COR-L47 (cell line): ENCODE measurements at places on chromosomes 11 and 22.

GRCh38 chr11:117315285-117316196 is 515 bp downstream of the BACE1 start:
- DNase-seq: no peak

GRCh38 chr11:16406226-16406625 is 49.9 kb upstream of the SOX6 start:
- no peak for DNase-seq

- no peak for DNase-seq
These were observed 12.1 kb upstream of the LRRC32 start for GRCh38 chr11:76682684-76683083.

DNA sequence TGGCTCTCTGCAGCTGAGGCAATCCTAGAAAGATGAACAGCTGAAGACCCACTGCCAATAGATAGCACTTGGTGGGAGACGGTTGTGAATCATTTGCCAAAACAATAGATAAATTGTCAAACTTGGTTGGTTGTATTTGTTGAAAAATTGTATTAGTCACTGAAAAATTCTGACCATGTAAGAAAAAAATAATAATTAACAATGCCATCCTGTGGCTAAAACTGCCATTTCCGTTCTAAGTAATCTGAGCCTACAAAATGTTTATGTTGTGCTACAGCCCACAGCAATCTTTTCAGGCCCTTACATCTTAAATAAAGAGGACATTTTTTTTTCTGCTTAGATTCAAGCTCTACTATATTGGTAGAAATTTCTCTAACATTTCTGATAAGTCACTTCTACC is 103.2 kb upstream of the ANO3 start:
- DNase-seq: no peak

- no peak for DNase-seq
These were observed 298.8 kb downstream of the SWAP70 start for GRCh38 chr11:9962722-9963121.

GRCh38 chr11:66335531-66336233 is 552 bp downstream of the RIN1 start:
- no peak for DNase-seq

- DNase-seq: no peak
These were observed 785 bp downstream of the WT1 start for GRCh38 chr11:32434356-32435151.

- no peak for DNase-seq
These were observed 4.4 kb downstream of the DCPS start for GRCh38 chr11:126308271-126308671.

DNA sequence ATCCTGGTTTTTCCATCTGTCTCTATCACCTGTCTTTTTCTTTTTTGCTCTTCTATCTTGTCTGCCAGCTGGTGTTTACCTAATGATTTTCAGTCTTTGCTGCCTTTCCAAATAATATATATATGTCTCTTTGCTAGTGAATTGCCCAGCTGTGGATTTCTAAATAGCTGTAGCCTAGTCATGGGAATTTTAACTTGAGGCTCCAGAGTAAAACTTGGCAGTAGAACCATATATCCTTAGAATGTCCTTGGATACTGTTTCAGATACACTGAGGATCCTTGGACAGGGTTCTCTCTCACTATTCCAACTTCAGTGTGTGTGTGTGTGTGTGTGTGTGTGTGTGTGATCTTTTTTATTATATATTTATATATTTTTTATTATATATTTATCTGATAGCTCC is 2285.3 kb downstream of the LRRC4C start:
- no peak for DNase-seq

GRCh38 chr22:42357634-42358296 is 74.4 kb downstream of the NFAM1 start:
- no peak for DNase-seq

GRCh38 chr11:69080257-69080995 is 31.7 kb downstream of the TPCN2 start:
- no peak for DNase-seq

- DNase-seq: no peak
These were observed 20.9 kb upstream of the MPPED1 start for GRCh38 chr22:43390872-43391271.

GRCh38 chr22:17514084-17514483 is 49.2 kb upstream of the SLC25A18 start:
- no peak for DNase-seq

- DNase-seq: no peak
These were observed 49.8 kb downstream of the BMAL1 start for GRCh38 chr11:13327421-13327820.

DNA sequence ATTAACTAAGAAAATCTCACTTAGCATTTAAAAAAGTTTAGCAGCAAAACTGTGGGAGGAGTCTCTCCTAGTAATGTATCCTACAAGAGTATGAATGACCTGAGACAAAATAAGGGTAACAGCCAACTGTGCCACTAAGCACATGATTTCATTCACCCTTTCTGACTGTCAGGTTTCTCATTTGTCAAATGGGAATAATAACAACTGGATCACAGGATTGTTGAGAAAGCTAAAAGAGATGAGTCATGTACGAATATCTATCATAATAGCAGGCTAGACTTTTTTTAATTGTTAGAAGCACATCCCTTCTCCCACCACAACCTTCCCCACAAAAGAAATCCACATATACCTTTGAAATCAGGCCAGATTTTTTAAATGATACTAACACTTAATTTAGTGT is 39.5 kb downstream of the MTMR2 start:
- DNase-seq: no peak

DNA sequence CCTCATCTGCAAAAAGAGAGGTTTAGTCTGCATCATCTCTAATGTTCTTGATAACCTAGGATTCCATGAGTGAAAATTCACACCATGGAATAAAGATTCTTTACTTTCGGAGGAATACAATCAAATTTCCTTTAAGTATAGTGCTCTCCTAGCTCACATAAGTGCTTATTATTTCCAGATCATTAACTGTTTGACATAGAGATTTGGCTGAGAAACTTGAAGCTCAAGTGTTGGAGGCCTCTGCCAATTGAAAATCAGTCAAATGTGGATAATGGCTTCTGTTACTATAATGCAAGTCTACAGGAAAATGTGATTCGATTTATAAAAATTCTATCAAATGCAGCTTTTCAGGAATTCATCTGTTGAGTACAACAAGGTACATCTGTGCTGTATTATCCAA is 144.6 kb downstream of the KIF18A start:
- DNase-seq: peak; percentile 11

DNA sequence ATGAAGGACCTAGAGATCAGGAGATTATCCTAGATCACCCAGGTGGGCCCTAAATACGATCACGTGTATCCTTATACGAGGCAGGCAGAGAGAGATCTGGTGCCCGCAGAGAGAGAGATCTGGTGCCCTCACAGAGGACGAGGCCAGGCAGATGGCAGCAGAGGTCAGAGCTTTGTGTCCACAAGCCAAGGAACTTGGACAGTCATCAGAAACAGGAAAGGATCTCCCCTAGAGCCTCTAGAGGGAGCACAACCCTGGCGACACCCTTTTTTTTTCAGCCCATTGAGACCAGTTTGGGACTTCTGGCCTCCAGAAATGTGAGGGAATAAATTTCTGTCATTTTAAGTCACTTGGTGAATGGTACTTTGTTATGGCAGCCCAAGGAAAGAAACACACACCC is 25.5 kb upstream of the TIMP3 start:
- DNase-seq: no peak

GRCh38 chr11:9573775-9574621 is 528 bp downstream of the WEE1 start:
- DNase-seq: no peak

DNA sequence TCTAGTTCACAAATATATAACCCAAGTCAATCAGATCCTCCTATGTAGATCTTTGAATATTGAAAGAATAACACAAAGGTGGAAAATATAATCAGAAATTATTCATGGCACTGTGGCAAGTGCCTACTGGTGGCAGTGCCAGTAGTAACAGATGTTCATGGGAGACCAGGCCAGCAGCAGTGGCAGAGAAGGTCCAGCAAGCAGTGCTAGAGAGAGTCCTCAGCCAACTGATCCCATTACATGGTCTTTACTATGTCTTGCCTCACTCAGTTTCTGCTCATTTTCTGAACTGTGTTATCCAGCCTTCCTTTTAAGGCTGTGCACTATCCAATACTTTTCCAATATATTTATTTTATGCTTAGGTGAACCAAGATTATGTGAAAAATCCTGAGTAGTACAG is 124.9 kb downstream of the MRTFA start:
- no peak for DNase-seq

DNA sequence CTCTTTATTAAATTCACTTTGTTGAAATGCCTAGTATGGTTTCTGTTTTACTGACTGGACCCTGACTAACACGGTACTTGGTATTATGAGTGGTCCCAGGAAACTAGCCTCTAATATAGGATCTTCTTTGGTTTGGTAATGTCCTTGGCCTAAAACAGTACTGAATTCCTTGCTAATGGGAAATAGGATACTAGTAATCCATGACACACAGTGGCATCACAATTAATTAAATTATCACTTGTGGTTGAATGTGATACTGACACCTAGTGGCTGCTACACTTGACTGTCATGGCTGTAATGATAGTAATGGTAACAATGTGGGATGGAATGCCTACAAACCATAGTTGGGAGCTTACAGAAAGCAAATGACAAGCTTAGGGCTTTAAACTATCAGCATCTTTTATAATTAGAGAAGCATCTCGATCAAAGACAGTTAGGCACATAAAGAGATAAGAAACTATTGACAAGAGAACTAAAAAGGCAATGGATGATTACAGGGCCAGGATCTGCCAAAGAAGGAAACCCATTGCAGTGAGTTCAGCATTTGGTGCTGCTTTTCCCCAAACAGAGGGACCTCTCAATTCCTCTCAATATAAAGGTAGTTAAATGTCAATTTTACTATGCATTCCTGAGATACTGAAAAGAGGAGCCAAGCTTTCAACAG is 8.6 kb downstream of the DNHD1 start:
- peak; percentile 51 for DNase-seq

DNA sequence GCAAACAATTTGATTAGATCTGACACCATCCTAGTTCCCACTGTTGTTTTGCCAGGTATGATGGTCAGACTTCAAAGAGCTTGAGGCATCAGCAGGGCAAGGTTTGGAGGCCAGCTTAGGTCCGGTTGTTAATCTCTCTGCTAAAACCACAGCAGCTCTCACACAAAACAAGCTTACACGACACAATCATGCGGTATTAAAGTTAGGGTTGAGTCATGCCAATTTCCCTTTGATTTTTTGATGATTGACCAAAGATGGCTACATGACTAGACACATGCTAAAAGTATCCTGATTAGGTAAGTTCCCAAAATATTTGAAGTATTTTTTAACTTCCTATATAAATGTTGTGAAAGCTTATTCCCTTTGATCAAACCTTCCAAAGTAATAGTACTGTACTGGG is 145.9 kb downstream of the ELP4 start:
- no peak for DNase-seq

- DNase-seq: no peak
These were observed 13.9 kb upstream of the BSX start for GRCh38 chr11:122995526-122995925.

- DNase-seq: no peak
These were observed 85.7 kb downstream of the SNX19 start for GRCh38 chr11:130830566-130830965.

DNA sequence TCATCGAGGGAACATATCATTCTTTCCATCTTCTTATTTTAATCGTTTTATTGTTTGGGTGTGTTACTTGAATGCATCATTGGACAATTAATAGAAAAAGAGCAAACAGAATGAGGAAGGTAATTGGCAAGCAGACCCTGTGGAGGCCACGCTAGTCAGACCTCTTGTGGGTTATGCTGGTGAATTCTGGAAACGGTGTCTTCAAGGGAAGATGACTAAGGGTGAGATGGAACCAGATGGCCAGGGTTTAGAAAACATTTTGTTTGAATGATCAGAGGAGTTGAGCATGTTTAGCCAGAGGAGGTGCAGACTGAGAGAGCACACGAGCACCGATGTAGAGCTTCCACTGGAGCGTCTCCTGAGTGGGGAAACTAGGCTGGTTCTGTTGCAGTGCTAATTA is 8.5 kb downstream of the ST14 start:
- no peak for DNase-seq

GRCh38 chr11:118180300-118180703 is 3.9 kb upstream of the SCN2B start:
- no peak for DNase-seq
